ENCODE measurements at places on chromosomes 6 and 20.

GRCh38 chr6:88922775-88923548 is 40.5 kb downstream of the RNGTT start:
- no peak for DNase-seq

GRCh38 chr6:14174226-14174625 is 56.7 kb downstream of the CD83 start:
- DNase-seq: no peak

- DNase-seq: no peak
Observed at GRCh38 chr6:135644394-135644793, 146.9 kb upstream of the AHI1 start.

DNA sequence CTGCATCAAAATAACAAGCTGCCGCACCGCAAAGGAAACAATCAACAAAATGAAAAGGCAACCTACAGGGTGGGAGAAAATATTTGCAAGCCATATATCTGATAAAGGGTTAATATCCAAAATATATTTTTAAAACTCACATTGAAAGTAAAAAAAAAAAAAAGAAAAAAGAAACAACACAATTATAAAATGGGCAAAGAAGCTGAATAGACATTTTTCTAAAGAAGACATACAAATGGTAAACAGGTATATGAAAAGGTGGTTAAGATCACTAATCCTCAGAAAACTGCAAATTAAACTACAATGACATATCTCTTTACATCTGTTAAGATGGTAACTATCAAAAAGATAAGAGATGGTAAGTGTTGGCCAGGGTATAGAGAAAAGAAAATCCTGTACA is 105.4 kb upstream of the LY86 start:
- no peak for DNase-seq

- DNase-seq: no peak
Observed at GRCh38 chr6:147554281-147554680, 45.8 kb downstream of the SAMD5 start.

GRCh38 chr6:133590814-133591213 is 298.1 kb upstream of the TCF21 start:
- DNase-seq: no peak

- no peak for DNase-seq
Observed at GRCh38 chr6:37942606-37943376, 123.3 kb downstream of the ZFAND3 start.

GRCh38 chr20:62831361-62831788 is 14.5 kb downstream of the COL9A3 start:
- DNase-seq: no peak

DNA sequence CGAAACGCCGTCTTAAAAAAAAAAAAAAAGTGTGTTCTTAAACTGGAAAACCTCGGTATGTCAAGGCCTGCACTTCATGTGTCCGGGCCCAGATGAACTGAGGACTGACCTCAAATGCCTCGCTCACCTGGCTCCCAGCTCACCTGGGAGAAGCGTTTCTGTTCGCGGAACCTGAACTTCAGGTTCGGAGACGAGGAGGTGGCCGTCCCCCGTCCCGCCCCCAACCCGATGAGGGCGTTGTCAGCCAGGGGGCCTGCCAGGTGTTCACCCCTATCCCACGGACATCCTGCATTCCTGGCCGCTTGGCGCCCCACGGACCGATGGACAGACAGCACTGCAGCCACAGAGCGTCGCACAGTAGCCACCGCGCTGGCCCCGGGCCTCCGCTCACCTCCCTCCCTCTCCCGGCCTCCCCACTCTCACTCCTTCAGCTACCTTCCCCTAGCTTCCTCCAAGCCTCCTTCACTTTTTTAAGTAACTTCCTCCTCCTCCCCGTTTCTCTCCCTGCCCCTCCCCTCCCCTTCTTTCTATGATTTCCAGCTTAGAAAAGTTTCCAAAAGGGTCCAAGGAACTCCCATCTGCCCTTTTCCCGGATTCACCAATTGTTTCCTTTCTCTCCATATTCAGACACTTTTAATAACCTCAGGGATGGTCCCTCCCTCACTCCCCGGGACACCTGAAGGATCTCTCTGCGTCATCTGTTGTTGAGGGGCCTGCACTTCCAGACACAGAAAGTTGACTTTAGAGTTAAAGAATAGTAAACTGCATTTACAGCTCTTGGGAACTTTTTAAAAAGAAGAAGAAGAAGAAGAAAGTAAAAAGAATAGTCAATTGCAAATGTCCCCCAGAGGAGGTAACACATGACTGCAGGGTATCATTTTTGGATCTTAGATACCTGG is 22.7 kb upstream of the MCM3 start:
- DNase-seq: no peak

DNA sequence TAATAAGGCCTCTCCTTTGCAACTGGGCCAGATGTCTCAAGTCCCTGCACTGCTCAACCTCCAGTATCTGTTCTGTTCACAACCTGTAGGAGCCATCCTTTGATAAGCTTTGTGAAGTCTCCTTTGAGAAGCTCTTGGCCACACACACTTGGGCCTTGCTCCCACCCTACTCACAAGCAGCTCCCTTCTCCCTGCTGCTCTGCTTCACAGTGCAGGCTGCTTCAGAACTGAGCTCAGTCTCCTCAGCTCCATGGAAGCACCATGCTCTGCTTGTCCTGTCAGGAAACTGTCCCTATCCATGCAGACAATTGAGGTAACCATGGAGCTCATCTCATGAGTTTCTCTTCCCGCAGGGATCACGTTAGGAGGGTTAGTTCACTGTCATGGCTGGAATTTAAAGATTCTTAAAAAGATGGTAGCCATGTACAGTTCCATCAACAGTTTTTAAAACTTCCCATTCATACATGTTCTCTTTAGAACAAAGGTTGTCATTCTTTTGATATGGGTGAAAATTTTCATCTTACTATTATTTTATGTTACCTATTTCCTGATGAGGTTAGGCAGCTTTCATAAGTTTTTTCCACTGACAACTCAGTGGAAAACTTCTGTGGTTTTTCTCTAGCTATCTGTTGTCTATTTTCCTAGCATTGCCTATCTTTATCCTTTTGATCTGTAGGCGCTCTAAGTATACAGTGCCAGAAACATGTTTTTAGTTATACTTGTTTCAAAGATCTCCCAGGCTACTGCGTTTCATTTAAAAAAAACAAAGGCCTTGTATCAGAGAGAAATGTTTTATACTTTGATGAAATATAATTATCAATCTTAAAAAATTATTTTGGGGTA is 62.6 kb downstream of the AK9 start:
- DNase-seq: no peak
